Foreskin keratinocyte (primary cell): ENCODE measurements at places on chromosomes 3 and 15. TPM values are rescaled to one million over a fixed set of nuclear protein-coding genes. Genes with fewer than 3 reads are reported as not detected.

DNA sequence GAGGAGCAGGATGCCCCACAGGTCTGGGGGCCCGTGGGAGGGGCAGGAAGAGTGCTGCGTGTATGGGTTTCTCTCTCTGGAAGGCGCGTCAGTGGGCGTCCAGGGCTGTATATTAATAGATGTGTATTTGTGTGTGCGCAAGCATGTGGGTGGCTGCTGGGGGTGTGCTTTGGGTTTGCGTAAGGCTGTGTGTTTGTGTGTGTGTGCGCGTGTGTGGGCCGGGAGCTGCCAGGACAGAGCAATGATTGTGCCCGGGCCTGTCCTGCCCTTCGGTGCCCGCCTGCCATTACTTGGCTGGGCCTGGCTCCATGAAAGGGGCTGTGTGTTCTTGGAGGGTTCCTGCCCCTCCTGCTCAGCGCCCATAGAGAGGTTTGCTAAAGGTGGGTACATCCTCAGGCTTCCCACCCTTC is 16.3 kb downstream of the CSPG4 start:
- DNase-seq = peak; percentile 77

DNA sequence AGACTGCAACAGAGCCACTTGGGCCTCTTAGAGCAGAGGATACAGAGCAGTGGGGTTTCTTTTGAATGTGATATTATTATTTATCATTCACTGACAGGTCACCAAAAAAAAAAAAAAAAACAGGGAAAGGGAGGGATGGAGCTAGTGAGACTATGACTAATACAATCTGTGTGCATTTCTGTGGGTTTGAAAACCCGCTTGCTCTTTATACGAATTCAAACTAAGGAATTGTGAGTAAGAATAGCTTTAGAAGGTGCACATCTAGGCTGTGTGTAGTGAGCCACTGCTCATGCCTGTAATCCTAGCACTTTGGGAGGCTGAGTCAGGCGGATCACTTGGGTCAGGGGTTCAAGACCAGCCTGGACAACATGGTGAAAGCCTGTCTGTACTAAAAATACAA is 186.6 kb upstream of the MANF start:
- DNase-seq = no peak

- DNase-seq = no peak
Observed at GRCh38 chr15:76844096-76844495, 61.0 kb downstream of the SCAPER start.

- no peak for DNase-seq
Observed at GRCh38 chr3:178437236-178437635, 99.0 kb upstream of the KCNMB2 start.

GRCh38 chr15:55742498-55742926 is 440 bp downstream of the PRTG start:
- no peak for DNase-seq

DNA sequence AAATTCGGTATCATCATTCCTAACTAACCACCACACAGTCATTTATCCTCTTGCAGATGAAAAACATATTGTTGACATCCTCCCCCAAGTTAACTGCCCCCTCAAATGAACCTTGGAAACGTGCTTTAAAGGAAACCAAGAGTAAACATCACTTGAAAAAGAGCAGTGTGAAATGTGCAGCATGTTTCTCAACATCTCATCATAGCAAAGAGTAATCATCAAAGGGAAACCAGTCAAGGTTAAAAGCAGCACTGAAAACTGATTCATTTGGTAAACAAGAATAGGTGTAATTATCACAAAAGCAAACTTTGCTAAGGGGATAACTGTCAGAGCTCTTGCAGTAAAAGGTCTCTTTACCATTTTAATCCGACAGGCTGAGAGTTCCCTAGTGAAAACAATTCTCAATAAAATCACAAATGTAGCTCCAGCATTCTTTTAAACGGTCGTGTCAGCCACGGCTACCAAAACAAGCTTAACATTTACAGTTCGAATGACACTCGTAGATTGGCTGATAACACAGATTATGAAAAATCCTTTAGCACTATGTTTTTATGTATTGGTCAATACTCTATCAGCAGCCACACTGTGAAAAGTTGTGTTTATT is 461.0 kb downstream of the GBE1 start:
- no peak for DNase-seq

Gene CACNA2D2
- 0.04 TPM in 1 of 2 replicates, not detected in the other for total RNA-seq

Gene WDR93
- total RNA-seq = not detected in 2 replicates

Gene PRTG
- not detected in 2 replicates for total RNA-seq

Gene NANOGP8
- total RNA-seq = not detected in 2 replicates

Gene SYNPR
- not detected in 2 replicates for total RNA-seq
